ENCODE measurements at places on chromosomes 2 and 18.
A peak's percentile ranks its signal among the peaks of the same experiment; 100 is the strongest.

DNA sequence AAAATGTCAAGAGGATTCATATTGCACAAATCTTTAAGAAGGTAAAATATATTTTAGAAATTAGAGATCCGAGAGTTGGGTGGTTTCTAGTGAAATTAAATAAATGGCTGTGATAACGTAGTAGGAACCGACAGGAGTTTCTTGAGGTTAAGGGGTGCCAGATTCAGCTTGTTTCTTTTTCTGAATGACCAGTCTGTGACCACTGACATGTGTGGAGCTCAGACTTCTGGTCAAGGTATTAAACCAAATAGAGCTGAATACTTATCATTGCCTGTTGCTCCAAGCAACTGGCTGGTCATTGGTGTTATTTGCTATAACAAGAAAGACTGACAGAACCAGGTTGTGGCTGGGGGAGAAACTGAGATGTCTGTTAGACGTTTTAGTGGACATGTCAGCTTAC lies 408.2 kb upstream of the HS6ST1 start:
- no peak for DNase-seq

DNA sequence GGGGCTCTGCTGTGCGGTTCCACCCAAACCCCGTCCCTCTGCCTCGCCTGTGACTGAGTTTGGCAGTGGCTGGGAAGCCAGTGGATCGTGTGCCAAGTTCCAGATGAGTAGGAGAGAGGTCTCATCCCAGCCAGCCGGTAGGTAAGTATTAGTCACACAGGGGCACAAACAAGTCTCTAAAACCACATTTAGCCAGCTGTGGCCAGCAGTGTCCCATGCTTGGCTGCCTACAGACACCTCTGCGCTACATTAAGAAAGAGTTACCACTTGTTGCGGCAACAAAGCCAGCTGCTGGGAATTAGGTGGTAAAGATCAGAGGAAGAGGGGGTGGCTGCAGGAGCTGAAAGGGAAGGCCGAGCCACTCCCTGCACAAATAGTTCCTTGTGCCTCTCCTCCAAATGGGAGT lies 81.2 kb downstream of the GATA6 start:
- DNase-seq = no peak

- DNase-seq = no peak
Observed at GRCh38 chr2:229714080-229714735, at the start of gene DNER. Gene DNER (minus strand): TSS chr2:229714555. CDS start chr2:229714423, 132 bp downstream.

GRCh38 chr2:31893094-31893493 lies 117.7 kb downstream of the MEMO1 start:
- DNase-seq = no peak

GRCh38 chr2:182819412-182819811 lies 47.0 kb downstream of the FRZB start:
- no peak for DNase-seq

- DNase-seq = no peak
Observed at GRCh38 chr2:96143848-96144480, 1.3 kb downstream of the DUSP2 start.

DNA sequence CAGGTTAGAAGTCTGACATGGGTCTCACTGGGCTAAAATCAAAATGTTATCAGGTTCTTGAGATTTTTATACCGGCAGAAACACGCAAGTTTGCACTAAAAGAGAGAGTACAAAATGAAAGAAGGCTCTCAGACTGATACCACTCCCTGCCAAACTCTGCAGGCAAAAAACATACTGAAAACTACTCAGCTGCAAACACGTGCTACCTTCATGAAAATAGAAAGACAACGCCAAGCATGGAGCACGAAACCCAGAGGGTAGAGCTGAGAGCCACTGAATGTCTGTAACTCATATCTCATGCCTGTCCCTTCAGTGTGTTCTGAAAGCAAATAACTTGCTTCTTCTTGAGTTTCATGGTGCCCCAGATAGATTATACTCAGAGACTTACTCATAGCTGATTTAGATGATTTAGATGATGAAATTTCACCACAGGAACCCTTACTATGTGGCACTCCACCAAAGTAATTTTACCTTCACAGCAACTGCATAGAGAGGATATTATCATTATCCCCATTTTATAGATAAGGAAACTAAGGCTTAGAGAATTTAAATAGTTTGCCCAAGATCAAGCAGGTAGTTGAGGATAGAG lies 313.0 kb upstream of the SLC39A10 start:
- no peak for DNase-seq

DNA sequence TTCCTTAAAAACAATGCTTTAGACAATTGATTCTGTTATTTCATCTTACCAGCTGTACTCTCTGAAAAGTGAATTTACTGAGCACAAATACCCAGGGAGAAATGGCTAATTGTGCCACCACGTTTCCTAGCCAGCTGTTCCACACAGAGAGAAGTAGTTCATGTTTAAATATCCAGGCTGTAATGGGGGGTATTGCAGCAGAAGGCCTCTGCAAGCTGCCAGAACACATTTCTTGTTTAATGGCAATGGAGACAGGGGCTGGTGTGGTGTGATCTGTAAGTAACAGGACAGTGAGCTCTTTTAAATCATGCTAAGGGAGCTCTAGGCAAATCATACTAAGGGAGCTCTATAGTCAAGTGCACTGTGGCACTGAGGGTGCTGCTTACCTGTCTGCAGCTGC lies 809.2 kb downstream of the CNTNAP5 start:
- DNase-seq = no peak

DNA sequence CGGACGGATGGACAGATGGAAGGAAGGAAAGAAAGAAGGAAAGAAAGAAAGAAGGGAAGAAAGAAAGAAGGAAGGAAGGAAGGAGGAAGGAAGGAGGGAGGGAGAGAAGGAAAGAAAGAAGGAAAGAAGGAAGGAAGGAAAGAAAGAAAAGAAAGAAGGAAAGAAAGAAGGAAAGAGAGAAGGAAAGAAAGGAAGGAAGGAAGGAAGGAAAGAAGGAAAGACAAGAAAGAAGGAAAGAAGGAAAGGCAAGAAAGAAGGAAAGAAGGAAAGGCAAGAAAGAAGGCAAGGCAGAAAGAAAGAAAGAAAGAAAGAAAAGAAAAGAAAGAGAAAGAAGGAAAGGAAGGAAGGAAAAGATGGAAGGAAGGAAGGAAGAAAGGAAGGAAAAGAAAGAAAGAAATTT lies 162.5 kb upstream of the DNMT3A start:
- no peak for DNase-seq

- DNase-seq = no peak
Observed at GRCh38 chr2:191041418-191042161, 27.6 kb upstream of the STAT1 start.

DNA sequence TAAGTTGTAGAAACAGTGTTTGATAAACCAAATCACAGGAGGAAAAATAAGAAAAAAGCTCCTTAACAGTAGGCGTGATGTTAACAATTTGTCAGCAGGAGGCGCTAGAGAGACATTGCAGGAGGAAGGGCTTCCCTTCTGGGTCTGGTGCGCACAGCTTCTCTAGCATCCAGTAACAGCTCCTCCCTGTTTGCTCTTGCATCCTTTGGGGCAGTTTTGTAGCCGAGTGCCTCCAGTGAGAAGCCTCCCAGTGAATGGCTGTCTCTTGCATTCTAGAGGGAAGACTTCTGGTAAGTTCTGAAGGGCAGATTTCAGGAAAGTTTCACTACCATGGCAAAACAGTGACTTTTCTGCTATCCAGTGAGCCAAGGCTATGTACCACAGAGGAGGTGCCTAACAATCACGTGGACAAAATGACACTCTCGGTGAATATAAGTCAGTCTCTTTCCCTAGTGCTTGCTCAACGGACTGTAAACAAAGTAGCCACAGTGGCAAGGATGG lies 9.5 kb upstream of the ZNF396 start:
- peak; percentile 53 for DNase-seq

All from SK-N-MC (cell line).